Muscle of leg (tissue), 16 donors: ENCODE measurements at places on chromosomes 7 and 10. TPM values are rescaled to one million over a fixed set of nuclear protein-coding genes. Genes with fewer than 3 reads are reported as not detected.

- peak; percentile 82 for DNase-seq
Measured at GRCh38 chr7:15323550-15323949, 238.3 kb downstream of the AGMO start.

- DNase-seq = no peak
Measured at GRCh38 chr10:24393201-24393600, 184.3 kb downstream of the KIAA1217 start.

- no peak for DNase-seq
Measured at GRCh38 chr10:130956251-130956650, 355.3 kb downstream of the TCERG1L start.

- no peak for DNase-seq
Measured at GRCh38 chr10:71209352-71209715, 3.0 kb upstream of the UNC5B start.

GRCh38 chr10:99368646-99369045 is 39.5 kb downstream of the CNNM1 start:
- no peak for DNase-seq

- no peak for DNase-seq
Measured at GRCh38 chr7:28815928-28816373, 142.2 kb downstream of the TRIL start.

GRCh38 chr10:110843031-110843430 is 28.7 kb upstream of the PDCD4 start:
- DNase-seq = peak; percentile 43

- no peak for DNase-seq
Measured at GRCh38 chr7:4015996-4016395, 666.1 kb upstream of the FOXK1 start.

DNA sequence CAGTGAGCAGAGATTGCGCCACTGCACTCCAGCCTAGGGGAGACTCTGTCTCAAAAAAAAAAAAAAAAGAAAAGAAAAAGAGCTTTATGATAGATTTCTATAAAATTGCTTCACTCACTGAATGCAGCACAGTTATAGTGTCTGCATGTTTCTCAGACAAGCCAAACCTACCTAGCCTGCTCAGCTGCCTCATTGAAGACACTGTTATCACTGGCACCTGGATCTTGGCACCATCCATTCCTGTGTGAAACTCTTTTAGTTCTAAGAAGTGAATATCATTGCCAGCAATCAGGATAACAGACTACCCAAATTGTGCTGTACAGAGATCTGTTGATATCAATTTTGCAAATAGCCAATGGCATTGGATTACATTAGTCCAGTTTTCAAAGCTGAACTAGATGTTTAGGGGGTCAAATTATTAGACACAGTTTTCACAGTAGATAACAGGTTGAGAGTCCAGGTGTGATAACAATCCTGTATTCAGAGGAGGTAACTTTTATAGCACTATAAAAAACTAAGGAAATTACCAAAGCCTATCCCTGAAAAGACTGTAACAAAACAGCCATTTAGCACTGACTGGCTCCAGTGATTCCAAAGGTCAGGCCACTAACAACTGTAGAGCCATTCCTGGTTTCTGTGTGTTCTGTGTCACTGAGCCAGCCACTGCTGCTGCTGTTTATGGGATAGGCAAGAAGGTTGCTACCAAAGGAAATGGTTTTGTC is 17.1 kb downstream of the PDSS1 start:
- no peak for DNase-seq

GRCh38 chr10:89299031-89299430 is 2.8 kb upstream of the IFIT2 start:
- DNase-seq = no peak

DNA sequence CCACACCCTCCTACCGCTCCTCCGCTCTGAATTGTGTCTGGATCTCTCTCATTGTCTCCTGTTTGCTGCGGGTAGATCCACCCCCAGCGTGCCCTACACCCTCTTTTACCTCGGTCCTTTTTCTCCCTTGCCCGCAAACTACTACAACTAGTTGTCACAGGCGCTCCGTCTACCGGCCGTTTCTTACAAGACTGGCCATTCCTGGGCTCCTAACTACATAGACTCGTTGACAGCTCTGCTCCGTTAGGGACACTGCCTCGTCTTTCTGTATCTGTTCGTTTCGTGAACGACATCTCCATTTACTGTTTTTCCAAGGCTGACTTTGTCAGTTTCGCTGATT is 786 bp downstream of the TAF3 start:
- DNase-seq = peak; percentile 62

DNA sequence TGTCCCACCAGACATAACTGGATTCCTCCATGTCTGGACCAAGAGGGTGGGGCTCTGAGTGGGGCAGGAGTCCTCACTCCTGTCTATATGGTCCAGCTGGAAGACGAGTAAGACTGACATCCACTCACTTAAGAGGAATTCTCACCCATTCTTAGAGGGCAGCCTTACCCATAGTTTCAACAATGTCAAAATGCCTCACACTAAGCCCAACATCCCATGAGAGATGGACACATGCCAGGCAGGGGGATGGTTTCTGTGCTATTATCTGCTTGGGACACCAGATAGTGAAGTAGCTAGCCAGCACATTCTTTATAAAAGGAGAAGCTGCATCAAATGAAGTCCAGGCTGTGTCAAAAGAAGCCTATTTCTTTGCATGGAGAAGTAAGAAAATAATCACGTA is 4.7 kb upstream of the LANCL2 start:
- DNase-seq = no peak

DNA sequence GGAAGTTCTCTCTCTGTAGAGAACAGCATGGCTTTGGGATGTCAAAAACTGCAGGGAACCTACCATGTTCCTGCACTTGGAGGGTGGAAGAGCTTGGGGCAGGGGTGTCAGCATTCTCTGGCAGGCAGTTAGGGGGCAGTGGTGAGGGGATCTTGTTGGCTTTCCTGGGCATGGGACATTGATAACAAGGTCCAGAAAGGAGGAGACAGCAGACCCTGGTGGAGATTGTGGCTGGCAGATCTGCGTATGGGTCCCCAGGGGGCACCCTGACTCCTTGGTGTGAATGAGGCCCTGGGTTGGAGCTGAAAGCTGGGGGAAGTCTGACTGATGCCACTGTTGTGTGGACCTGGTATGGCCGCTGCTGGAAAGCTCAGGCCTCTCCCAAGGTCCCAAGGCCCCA is 22.9 kb upstream of the CAMK2B start:
- DNase-seq = no peak

GRCh38 chr7:93178213-93178612 is 30.0 kb upstream of the SAMD9L start:
- peak; percentile 4 for DNase-seq

DNA sequence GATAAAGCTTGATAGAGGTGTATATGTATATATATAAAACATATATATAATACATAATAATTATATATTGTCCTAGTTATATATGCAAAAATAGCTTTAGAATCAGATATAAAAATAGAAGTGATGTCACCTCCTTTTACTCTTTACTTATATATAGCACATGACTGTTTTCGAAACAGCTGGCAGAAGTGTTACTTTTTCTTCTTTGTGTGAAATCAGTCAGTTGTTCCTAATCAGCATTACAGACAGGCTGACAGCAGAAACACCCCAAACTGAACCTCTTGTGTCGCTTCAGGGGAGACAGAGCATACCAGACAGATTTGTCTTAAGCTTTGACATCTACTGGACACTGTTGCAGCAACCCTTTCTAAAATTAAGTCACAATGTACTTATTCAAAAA is 684.9 kb upstream of the CELF2 start:
- DNase-seq = no peak

DNA sequence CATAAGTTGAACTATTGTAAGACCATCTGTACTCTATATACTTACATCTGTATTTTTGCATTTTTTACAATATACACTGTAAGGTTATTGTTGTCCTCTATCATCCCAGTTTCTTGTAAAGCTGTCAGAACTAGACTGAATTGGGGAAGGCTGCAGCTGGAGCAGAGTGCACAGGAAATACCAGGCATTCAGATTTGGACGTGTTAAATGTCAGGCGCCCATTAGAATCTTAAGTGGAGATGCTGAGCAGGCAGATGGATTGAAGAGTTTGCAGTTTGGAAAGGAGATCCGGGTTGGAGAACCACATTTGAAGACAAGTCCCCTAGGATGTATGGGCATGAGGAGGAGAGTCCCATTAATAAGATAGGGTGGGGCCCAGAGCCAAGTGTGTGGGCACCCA is 40.4 kb downstream of the MTURN start:
- DNase-seq = peak; percentile 51

- DNase-seq = no peak
Measured at GRCh38 chr7:156064971-156065386, 252.7 kb upstream of the SHH start.

GRCh38 chr7:87543623-87544022 is 57.1 kb downstream of the ABCB1 start:
- DNase-seq = no peak

DNA sequence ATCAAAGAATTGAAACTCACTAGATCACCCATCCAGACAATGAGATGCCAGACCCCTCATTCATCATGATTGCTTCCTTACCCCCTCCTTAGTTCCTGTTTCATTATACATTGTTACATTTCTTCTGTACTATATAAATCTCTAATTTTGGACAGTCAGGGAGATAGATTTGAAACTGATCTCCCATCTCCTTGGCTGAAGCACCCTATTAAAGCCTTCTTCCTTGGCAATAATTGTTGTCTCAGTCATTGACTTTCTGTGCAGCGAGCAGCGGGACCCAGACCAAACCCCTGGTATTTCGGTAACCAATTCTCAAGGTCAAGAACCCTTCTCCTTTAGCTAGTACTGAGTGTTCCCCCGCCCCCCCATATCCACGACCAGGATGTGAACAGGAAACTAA is 100.2 kb downstream of the ABLIM1 start:
- no peak for DNase-seq

DNA sequence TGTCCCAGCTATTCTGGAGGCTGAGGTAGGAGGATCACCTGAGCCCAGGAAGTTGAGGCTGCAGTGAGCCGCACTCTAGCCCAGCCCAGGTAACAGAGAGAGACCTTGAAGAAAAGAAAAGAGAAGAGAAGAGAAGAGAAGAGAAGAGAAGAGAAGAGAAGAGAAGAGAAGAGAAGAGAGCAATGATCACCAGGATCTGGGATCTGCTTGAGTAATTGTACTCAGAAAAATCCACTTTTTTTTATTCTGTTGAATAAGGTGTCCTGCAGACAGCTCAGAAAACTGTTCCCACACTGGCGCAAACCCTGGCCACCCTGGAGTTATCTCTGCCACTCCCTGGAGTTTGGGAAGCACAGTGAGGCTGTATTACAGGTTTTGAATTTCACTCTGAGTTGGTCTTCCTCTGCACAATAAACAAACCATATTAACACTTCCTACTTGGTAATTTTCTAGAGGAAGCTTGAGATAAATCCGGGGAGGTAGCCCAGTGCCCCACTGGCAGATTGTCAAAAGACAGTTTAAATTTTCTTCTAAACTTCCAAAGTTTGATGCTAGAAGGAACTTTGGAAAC is 9.6 kb upstream of the OAT start:
- DNase-seq = no peak

TMEM140 gene
- 1.3 TPM for total RNA-seq

GARIN1A gene
- 0.53 TPM for total RNA-seq

SLC13A4 gene
- 0.09 TPM for total RNA-seq

ADRB1 gene
- 0.09 TPM for total RNA-seq

VENTX gene
- 0.04 TPM for total RNA-seq

IFIT1B gene
- total RNA-seq = 1.1 TPM

PPP1R3C gene
- 166 TPM for total RNA-seq

EBLN1 gene
- 0.09 TPM for total RNA-seq

FAM25C gene
- total RNA-seq = not detected

EPDR1 gene
- 89.8 TPM for total RNA-seq

ATG9B gene
- total RNA-seq = 0.22 TPM
